ENCODE measurements at places on chromosomes 7 and 10.

- DNase-seq: no peak
Observed at GRCh38 chr7:6401536-6401935, 46.2 kb downstream of the DAGLB start.

GRCh38 chr7:151089893-151090730, 3.8 kb downstream of the AGAP3 start:
- DNase-seq: no peak

DNA sequence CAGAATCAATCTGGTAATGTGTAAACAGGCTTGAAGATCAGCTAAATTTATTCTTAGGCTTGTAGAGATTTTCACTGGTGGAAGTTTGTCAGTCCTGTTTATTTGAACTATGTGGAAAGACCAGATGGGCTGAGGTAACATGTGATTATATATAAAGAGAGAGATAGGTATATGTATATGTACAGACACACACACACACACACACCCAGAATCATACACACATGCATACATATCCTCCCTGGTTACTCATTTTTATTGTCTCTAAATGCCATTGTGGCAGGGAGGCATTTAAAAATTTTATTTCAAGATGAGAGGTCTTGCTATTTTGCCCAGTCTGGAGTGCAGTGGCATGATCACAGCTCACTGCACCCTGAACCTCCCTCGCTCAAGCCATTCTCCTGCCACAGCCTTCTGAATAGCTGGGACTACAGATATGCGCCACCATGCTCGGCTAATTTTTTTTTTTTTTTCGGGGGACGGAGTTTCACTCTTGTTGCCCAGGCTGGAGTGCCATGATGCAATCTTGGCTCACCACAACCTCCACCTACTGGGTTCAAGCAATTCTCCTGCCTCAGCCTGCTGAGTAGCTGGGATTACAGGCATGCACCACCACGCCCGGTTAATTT, 78.1 kb upstream of the CYTH3 start:
- DNase-seq: no peak

- DNase-seq: no peak
Observed at GRCh38 chr10:50517626-50518025, 106.1 kb downstream of the SGMS1 start.

DNA sequence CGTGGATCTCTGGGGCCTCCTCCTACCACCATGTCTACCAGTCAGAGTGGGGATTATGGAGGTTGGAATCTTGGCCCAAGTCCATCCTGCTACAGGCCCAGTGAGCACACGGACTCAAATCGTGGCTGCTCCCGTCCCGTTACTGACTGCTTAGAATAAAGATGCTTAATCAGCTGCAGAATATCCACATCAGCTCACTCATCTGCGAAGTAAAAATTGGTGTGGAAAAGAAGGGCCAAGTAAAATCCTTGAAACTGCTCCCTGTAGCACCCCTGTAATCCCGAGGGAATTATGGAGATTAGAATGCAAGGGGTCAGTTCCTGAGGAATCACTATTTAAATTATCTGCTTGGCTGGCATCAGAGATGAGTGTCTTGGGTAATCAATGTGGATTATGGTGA, 13.0 kb upstream of the HTR5A start:
- DNase-seq: no peak

- DNase-seq: no peak
Observed at GRCh38 chr10:121281576-121281975, 316.7 kb downstream of the FGFR2 start.

DNA sequence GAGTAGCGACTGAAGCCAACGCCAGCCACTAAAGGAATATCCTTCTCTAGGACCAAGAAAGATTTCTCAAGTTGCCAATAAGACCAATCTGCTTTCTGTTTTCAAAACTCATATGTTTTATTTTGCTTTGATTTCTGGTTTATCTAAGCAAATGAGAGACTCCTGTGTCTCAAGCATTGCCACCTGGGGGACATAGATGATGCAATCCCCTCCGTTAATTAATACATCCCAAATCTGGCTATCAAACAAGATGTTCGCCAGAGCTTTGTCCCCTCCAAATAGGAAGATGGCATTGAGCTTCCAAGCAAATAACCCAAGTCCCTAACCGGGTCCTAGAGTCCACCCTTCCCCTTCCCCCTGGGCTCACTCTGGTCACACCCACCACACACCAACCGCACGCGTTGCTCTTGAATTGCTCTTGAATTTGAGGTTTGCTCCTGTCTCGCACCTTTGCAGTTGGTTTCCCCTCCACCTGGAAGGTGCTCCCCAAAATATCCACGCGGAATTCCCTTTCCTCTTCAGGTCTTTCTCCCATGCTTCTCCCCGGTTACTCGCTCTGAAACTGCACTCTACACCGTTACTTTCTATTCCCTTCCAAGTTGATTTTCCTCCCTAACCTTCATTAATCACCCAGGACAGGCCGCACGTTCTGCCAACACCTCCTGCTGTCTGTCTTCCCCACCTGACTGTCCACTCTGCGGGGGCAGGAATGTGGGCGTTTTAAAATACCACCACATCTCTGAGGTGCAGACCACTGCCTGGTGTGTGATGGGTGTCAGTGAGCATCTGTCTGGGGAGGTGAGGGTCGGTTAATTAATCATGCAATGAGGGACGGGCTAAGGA, 64.1 kb upstream of the RNF32 start:
- DNase-seq: no peak

DNA sequence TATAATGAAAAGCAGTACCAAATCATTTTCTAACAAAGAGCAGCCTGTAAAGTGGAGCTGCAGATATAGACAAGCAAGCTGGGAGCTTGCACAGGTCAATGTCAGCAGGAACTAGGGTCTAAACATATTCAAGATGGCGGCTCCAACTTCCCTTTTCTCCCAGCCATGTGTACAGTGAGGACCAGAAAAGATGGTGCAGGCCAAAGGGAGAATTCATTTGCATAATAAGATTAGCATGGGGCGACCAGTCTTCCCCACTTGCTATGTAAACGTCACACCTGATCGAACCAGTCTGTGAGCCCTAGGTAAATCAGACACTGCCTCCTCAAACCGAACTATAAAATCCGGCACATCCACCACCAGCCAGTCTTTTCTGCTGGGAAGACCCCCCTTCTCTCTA, 4.4 kb upstream of the RAPGEF5 start:
- DNase-seq: no peak

- no peak for DNase-seq
Observed at GRCh38 chr7:27605689-27606269, 56.9 kb downstream of the HIBADH start.

DNA sequence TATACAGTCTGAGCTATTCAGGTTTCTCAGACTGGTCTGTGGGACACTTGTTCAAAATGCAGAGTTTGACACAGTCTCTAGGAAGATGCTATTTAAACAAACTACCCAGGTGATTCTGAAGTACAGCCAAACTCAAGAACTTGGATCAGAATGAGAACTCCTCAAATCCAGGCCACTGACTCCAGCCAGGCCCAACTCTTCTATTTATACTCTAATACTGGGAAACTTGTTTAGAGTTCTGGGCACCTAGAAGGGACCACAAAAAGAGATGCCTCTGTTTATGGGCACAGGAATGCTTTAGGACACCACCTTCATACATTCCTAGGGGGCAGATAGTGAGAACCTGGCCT, 40.1 kb upstream of the ADD3 start:
- no peak for DNase-seq

DNA sequence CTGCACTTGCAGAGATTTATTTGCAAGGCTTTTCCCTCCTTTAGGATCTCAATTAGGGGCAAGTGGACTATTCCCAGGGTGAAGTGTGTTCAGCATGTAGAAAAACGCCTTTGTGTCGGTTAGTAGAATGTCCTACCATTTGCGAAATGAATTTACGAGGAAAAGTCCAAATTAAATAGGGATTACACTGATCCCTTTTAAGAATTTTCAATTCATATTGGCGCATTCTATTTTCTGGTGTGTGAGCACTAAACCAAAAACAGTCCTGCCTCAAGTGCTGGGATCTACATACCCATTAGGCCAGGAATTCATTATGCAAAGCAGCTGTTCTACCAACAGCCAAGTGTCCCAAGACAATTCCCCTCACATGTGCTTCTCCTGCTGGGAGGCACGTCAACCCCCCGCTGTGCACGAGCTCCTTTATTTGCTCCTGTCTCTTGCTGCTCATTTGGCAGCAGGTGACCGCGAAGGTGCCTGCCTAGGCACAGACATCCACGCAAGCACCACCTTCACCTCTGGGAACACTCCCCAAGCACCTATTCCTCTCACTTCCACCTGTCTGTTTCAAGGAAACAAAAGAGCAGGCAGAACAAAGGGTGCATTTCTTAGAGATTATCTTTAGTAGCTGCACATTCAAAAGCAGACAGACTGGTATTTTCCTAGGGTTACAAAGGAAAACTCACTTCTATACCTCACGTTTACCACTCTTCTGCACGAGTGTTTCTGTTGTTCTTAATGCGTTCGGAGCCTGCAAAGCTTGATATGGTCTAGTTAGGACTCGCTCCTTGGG, 134.6 kb upstream of the FGFR2 start:
- DNase-seq: no peak

DNA sequence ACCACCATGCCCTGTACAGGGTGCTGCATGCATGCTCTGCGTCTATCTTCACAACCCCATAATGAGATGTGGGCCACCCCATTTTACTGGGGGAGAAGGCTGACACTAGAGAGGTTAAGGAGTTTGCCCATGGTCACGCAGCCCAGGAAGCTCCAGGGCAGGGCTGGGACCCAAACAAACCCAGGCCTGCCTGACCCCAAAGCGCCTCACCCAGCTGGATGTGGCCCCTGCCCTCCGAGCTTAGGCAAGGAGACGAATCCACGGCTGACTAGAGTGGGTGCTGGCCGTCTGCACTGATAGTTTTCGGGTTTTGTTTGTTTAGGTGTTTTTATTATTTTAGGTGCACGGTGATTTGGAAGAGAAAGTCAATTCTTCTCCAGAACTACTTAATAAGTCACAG, 65.7 kb downstream of the CHST15 start:
- no peak for DNase-seq

DNA sequence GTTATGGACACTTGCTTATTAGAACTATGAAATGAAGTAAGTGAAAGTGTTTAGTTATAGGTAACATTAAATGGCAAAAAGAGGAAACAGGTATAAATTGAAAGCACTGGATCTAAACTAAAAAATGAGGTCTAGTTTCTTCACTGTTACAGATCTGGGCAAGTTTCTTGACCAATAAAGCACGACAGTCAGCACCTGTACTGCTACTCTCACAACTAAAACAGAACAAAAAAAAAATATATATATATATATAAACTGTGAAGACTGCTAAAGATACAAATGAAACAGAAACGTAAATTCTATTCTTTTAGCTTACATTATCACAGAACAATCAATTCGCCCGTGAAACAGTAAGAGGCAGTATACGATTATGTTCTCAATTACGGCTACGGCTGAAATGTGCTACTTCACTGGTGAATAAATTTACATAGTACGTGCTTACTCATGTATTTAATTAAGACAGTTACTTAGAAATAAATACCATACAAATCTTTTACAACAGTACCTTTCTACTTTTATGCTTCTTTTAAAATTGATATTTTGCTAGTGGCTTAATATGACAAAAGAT, 4.2 kb downstream of the AHR start:
- peak; percentile 27 for DNase-seq

- DNase-seq: no peak
Observed at GRCh38 chr10:15385552-15386455, 14.7 kb upstream of the FAM171A1 start.

GRCh38 chr7:93115796-93116195, 2.0 kb downstream of the SAMD9 start:
- DNase-seq: peak; percentile 8

DNA sequence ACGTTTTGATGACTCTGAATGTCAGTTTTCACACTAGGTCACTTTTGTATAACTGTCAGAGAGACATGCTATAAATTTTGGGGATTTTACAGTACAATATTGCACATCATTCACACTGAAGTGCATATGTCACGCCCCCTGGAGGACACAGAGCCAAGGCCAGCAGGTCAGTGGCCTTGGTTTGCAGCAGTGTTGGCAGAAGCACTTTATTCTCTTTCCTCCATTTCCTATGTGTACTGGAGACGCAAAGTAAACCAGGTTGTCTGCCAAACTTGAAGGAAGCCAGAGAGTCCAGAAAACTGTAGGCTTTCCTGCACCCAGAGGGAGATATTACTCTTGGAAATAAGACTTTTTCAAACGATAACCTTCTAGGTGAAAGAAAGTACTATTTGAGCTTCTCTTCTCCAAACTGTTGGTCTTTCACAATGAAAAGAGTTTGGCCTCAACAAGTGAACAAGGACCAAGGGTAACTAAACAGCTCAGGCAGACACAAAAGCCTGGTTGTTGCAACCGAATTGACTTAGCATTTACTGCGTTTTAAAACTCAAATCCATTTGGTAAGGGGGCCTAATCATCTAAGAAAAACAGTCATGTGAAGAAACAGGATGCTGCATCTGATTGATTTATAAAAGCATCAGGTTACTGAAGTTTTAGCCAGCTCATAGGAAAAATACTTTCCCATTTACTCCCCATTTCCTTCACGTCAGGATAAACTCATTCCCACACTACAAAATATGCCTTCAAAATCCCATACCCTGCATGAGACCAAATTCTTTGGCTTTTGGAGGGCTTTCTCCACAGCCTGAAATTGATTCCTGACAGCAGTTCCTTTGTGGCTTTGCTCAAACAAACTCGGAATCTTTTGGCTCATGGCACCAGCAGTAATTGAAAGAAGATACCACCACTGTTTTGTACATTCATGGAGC, 83.0 kb upstream of the SEC61G start:
- peak; percentile 46 for DNase-seq

- DNase-seq: no peak
Observed at GRCh38 chr7:100467638-100468373, 3.7 kb upstream of the SPACDR start.

DNA sequence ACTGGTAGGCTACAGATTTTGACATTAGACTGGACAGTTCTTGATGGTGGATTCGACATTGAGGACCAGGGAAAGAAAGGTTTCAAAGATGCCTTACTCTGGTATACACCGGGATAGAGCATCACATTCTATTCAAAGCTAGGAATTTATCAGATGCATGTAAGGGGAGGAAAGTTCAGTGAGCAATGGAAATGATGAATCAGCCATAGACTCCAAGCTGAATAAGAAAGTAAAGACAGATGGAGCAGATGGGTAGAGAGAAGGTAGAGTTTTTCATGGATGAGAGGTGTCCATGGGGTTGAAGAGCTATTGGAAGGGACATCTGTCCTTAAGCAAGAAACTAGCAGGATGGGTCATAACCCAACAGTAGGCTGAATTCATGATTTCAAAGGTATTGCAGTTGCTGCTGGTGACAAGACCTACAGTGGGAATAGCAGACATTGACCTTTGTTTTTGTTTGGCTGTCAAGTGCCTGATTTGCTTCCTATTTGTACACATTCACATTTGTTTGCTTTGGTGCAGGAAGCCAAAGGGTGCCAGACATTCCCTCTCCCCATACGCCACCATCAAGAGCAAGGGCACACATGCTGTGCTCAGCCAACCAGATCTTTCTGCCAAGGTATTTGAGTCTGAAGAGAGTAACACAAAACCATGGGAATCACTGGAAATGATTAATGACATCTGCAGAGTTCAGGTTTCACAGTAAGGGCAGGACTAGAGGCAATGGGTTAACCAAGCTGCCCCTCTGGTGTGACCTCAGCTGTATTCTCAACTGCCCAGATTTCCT, 8.6 kb upstream of the CACUL1 start:
- DNase-seq: no peak
